ENCODE measurements at places on chromosomes 4 and X.

DNA sequence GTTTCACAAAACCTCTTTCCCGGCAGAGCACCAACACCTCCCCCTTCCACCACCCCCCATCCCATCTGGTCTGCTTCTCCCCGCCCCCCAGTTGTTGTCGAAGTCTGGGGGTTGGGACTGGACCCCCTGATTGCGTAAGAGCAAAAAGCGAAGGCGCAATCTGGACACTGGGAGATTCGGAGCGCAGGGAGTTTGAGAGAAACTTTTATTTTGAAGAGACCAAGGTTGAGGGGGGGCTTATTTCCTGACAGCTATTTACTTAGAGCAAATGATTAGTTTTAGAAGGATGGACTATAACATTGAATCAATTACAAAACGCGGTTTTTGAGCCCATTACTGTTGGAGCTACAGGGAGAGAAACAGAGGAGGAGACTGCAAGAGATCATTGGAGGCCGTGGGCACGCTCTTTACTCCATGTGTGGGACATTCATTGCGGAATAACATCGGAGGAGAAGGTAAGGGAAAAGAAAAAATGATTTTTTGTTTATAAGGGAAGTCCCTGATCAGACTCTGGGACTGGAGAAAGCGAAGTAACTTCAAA, at the start of gene PDGFRA:
Gene PDGFRA (plus strand): TSS at position 333 of the 541 bp plus-strand sequence. CDS start 29,476 bp downstream, outside the sequence.
- no peak for DNase-seq

- DNase-seq = no peak
These were observed 381.4 kb downstream of the BCOR start for GRCh38 chrX:39716401-39716800.

DNA sequence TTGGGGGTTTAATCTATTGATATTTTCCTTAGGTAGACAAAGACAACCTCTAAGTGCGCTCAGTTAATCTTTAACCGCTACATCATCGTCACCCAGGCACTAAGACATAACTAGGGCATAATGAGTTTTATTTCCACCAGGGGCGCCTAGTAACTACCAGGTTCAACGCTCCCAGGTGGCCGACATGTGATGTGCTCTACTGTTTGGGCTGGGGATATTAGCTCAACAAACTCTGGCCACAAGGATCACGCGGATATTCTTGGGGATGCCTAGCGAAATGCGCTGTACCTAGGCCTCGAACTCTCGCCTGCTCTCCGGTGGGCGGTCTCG, 915 bp upstream of the RAB33B start:
- no peak for DNase-seq

- no peak for DNase-seq
These were observed 85.5 kb downstream of the BMPR1B start for GRCh38 chr4:94843216-94843615.

DNA sequence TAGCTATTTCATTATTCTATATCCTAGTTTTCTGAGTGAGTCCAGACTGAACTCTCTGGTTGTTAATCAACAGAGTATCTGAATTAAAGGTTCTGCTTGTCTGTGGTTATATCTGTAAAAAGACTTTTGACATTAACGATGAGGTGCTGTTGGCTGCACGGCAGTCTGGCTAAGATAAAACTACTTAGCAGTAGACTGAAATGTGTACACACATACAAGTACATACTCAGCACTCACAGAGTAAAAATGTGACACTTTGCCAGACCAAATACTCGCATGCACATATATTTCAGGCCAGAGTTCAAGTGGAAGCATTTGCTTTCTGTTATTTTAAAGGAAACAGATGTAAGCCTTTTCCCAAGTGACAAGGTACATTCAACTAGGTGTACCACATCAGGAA, 80.5 kb downstream of the PRDM5 start:
- no peak for DNase-seq

GRCh38 chr4:151322570-151322969, 2.8 kb downstream of the SH3D19 start:
- DNase-seq = no peak

- no peak for DNase-seq
These were observed 10.4 kb upstream of the PRSS12 start for GRCh38 chr4:118363166-118363565.

- DNase-seq = no peak
These were observed 31.2 kb downstream of the PDE5A start for GRCh38 chr4:119597377-119597776.

- DNase-seq = no peak
These were observed 148.1 kb upstream of the FAM9B start for GRCh38 chrX:9182041-9182440.

- DNase-seq = no peak
These were observed 132.1 kb upstream of the ADGRL3 start for GRCh38 chr4:61068060-61068459.

DNA sequence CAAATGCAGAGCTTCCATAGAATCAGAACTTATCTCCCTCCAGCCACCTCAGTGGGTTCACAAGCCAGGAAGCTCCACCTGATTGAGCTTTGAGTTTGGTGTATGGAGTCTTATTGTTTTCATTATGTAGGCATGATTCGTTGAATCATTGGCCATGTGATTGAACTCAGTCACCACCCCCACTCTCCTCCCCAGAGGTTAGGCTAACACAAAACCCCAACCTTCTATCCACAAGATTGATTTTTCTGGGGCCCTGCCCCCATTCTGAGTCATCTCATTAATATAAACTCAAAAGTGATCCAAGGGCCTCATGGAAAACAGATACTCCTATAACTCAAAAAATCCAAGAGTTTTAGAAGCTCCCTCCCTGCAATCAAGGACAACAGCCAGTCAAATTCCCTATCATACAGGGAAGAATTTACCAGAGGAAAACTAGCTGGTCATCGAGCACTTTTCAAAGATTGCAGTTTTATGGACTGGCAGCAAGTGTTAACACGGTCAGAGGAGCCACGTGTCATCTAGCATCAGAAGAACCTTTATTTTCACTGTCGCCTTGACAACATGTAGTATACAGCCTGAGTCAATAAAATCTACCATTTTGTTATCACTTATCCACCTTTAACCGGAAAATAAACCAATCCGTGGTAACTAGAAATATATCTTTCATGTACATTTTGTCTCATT, 35.9 kb upstream of the GUCY1B1 start:
- no peak for DNase-seq

GRCh38 chr4:142351958-142352357, 494.1 kb downstream of the INPP4B start:
- no peak for DNase-seq

- DNase-seq = no peak
These were observed 23.0 kb upstream of the UGT2B4 start for GRCh38 chr4:69518538-69519198.

GRCh38 chrX:27890611-27891010, 82.8 kb downstream of the MAGEB10 start:
- no peak for DNase-seq

- no peak for DNase-seq
These were observed 5.0 kb downstream of the LNX1 start for GRCh38 chr4:53586121-53586816.

GRCh38 chrX:8278557-8278956, 107.5 kb upstream of the VCX2 start:
- no peak for DNase-seq

DNA sequence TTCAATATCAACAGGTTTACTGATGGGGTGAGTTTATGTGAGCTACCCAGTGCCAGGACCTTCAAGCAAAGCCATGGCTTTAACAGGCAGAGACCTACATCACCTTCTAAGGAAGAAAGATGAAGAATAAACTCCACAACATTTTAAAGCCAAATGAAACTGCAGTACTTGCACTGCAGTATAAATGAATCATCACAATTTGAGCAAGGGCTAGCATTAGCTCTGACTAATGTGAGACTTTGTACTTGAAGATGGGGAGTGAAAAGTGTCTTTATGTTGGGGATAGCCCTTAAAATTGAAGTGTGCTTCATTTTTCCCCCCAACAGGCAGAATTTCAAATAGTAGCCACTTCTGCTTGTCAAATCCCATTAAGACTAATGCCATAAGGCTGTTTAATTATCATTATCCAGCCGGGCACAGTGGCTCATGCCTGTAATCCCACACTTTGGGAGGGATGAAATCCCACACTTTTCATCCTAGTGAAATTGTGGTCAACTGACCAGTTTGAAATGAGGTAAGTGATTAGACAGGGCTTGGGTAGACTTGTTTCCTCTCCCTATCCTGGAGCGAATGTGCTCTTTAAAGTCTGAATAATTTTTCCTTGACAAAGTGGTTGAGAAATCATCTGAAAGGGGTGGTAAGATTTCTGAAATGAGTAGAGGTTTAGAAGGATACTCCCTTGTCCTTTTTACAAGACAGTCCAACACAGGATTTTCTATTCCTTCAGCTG, 27.2 kb upstream of the GPR34 start:
- DNase-seq = no peak

- DNase-seq = no peak
These were observed 6.0 kb downstream of the CXCL2 start for GRCh38 chr4:74092957-74093356.

DNA sequence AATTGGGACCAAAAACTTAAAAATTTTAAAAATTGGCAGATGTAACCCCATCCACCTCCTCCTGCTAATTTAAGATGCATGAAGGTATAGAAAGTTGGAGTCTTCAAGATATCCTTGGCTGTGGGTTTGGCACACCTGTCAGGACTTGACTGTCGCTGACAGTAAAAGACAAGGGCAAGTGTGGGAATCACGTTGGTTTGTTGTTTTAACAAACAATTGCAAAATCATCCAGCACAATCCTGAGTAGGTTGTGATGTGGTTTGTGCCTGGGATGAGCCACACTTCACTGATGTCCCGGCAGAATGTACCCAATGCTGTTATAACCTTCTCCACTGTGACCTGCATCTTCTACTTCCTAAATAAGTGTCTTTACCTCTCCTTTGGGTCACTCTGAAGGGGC, 24.0 kb downstream of the HOPX start:
- DNase-seq = no peak

- no peak for DNase-seq
These were observed 457.4 kb upstream of the PCDH10 start for GRCh38 chr4:132691668-132692067.

GRCh38 chrX:136128743-136129142, 18.6 kb upstream of the FHL1 start:
- no peak for DNase-seq

GRCh38 chr4:67071641-67072040, 473.7 kb downstream of the CENPC start:
- DNase-seq = no peak

- DNase-seq = no peak
These were observed 95.2 kb upstream of the RPS6KA3 start for GRCh38 chrX:20361890-20362262.

GRCh38 chr4:169351872-169352271, 81.1 kb upstream of the SH3RF1 start:
- no peak for DNase-seq

- DNase-seq = no peak
These were observed 50.0 kb downstream of the ATOH1 start for GRCh38 chr4:93878566-93878965.

DNA sequence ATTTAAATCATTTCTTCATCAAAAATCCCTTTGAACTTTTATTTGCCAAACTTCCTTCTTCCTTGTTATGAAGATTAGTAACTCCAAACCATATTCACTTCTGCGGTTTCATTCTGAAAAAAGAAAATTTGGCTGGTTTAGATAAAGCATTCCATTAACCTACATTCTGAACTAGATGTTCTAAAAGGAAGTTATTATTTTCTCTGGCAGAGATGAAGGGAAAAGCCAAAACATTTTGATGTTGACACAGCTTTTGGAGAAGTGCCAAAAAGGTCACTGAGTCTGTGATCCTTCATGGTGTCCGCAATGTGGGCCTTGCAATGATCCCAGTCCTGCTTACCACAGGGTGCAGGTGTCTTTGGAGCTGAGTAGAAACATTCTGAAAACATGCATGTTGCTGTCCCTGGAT, 36.0 kb downstream of the CXCL8 start:
- DNase-seq = no peak

DNA sequence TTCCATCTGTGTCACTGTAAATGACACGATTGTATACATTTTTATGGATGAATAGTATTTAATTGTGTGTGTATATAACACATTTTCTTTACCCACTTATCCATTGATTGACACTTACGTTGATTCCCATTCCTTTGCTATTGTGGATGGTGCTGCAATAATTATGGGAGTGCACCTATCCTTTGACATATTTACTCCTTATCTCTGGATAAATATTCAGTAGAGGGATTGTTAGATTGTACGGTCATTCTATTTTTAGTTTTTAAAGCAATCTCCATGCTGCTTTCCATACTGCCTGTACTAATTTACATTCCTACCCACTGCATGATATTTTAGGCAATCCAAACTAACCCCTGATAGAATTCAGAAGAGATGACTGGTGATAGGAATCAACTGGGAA, 980.1 kb downstream of the FSTL5 start:
- no peak for DNase-seq

DNA sequence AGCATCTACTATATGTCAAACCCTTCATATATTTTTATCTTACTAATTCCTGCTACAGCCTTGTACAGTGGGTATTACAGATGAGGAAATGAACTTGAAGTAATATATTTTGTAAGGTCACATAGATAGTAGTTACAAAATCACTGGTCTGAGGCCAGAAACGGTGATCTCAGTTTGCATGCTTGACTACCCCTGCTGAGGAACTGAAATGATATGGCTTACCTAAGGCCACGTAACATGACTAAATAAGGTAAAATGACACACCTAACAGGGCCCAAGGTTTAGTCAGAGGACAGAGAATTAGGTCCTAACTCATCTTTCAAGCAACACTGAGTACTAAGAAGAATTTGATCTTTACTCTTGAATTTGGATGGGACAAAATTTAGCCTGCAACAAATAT, 1.5 kb upstream of the COMMD8 start:
- DNase-seq = no peak

- DNase-seq = no peak
These were observed 13.3 kb downstream of the CYP4V2 start for GRCh38 chr4:186204686-186205085.

DNA sequence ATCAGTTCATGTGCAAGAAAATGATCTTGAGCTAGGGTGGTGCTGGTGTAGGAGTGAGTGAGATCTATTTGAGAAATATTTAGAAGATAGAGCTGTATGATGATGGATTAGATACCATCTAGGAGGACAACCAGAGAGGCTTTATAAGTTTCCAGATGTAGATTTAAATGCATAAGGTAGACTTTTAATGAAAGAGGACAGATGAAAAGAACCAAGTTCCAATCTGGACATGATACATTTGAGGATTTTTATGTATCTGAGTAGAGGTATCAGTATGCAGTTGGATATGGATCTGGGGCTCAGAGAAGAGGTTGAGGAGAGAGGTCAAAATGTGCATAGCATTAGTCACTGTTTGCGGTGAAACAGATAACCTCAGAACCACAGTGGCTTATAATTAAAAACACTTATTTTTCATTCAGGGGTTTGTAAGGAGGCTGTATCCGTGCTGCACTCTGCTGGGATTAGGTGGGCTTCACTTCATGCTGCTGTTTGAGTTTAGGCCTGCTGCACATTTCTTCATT, 348.7 kb downstream of the BMPR1B start:
- DNase-seq = no peak

DNA sequence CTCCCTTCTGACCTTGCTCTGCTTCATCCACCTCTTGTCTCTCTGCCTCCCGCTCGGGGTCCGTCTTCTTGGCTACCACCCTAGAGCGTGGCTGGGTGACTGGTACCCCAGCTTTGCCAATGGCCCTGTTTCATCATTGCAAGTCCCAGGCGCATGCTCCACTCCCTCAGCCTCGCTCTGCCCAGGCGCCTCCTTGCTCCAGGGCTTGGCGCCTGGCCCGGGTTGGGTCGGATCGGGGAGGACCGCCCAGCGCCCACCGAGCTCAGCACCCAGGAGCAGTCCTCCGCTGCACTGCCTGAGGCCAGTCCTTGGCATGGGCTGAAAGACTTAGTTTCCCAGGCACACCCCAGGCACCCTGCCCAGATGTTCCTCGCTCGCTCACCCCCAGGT, 577 bp downstream of the BGN start:
- no peak for DNase-seq
